ENCODE measurements at places on chromosomes 5 and 9. TPM values are rescaled to one million over a fixed set of nuclear protein-coding genes. Genes with fewer than 3 reads are reported as not detected.
A peak's percentile ranks its signal among the peaks of the same experiment; 100 is the strongest.

The FOCAD gene
- total RNA-seq, result 18.6 TPM

DNA sequence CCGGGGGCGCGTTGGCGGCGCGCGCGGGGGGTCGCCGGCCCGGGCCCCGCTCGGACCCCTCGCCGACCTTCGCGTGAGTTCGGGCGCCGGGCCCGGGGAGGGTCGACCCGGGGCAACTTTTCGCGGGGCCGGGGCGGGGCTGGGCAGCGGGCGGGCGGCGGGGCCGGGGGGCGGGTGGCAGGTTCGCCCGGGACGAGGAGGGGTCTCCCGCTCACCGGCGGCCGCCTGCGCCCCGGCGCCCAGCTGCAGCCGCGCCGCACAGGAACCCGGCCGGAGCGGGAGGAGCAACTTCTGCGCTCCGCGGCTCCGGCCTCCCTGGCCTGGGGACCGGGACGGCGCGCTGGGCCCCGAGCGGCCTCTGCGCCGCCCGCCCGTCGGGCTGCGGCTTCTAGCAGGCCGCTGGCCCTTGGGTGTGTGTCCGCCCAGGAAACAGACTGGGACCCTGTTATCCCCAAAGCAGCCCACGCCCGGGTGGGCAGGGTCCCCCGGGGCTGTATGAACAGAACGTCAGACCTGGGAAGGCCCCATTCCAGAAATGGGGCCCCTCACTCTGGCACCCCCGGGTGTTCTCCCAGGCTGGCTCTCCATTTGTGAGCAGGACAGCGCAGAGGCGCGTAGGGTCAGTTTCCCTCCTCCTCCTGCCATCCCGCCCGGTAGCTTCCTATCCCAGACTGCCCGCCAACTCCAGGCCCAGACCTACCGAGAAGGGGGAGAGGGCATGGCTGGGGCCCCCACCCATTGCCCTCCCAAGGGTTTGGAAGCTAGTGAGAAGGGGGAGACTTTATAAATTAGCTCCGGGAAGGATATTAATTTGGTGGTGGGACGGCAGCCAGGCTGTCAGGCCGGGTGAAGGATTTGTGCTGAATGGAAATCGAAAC lies 708 bp downstream of the RXRA start:
- peak; percentile 58 for DNase-seq
- H3K27ac ChIP-seq, result peak overlapping the region; percentile 52
- H3K4me1 ChIP-seq, result peaks cover 30% of the 10 kb centered on the region
- H3K4me3 ChIP-seq, result peak overlapping the region; percentile 79
- H3K36me3 ChIP-seq, result no peaks in the 10 kb centered on the region
- H3K27me3 ChIP-seq, result no peaks in the 10 kb centered on the region

The TICAM2 gene
- total RNA-seq, result 2.0 TPM

The TLR4 gene
- total RNA-seq, result 9.1 TPM

The SPAAR gene
- total RNA-seq, result 0.44 TPM

DNA sequence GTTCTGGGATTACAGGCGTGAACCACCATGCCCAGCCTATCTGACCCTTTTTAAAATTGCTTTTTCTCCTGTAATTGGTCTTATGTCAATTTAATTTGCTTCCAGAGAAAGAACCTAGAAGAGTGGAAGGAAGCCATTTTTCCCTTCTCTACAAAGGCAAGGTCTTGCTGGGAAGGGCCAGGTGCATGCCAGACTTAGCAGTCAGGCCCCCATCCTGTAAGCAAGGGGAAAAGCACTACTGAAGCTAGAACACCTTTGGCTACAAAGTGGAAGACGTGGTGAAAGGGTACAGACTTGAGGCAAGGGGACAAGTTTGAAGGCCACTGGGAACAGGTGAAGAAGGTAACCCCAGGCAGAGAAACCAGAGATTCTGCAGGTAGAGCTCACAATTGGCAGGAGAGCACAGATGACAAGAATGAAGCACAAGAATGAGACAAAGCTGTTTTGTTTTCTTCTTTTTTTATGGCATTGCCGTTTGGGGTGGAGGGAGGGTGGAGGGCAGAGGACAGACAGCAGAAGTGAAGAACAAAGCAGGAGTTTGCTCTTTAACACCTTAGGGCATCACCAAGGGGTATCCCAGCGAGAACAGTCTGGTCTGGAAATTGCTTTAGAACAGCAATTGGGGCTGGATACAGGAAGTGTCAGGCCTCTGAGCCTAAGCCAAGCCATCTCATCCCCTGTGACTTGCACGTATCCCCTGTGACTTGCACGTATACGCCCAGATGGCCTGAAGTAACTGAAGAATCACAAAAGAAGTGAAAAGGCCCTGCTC lies 72.9 kb downstream of the SERINC5 start:
- no peak overlapping the region for H3K4me3 ChIP-seq
- no peak for DNase-seq
- H3K4me1 ChIP-seq, result peaks cover 59% of the 10 kb centered on the region
- H3K27ac ChIP-seq, result peak overlapping the region; percentile 38
- H3K36me3 ChIP-seq, result no peaks in the 10 kb centered on the region

The ADAMTS2 gene
- 6.9 TPM for total RNA-seq

GRCh38 chr5:39266442-39266841 lies 47.1 kb upstream of the FYB1 start:
- H3K4me1 ChIP-seq, result no peaks in the 10 kb centered on the region
- H3K27ac ChIP-seq, result no peak overlapping the region
- no peak overlapping the region for H3K4me3 ChIP-seq
- H3K27me3 ChIP-seq, result no peaks in the 10 kb centered on the region
- DNase-seq, result no peak

The WWC1 gene
- total RNA-seq, result 39.0 TPM

The TXNDC8 gene
- total RNA-seq, result not detected
